ENCODE measurements at places on chromosomes 6 and 20.
A peak's percentile ranks its signal among the peaks of the same experiment; 100 is the strongest.

GRCh38 chr6:157420497-157420896 is 39.5 kb downstream of the ZDHHC14 start:
- DNase-seq: no peak

GRCh38 chr20:53971096-53971683 is 99.2 kb downstream of the BCAS1 start:
- DNase-seq: no peak

- no peak for DNase-seq
Observed at GRCh38 chr6:33856655-33857054, 52.9 kb upstream of the MLN start.

DNA sequence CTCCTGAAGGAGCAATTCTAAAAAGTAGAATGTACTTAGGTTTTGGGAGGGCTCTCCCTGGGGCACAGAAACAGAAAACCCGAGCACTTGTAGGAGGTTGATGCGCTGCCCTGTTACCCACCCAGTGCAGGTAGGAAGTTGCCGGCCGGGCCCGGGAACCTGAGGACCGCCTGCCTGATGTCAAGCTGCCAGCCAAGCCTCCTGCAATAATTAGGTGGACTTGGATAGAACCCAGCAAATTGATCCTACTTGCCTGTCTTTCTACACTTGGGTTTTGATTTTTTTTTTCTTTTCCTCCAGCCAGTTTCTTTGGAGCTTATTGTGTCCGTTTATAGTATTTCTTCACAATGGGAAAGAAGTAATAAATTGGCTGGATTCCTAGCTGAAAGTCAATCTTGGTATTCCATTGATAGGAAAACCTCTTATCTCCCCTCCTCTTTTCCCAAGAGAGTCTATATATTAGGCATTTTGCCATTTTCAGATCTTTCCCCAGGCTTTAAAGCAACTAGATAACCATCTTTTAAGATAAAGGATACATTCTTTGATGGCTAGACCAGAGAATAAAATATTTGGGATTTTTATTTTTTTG is 78.3 kb upstream of the FYN start:
- DNase-seq: no peak

DNA sequence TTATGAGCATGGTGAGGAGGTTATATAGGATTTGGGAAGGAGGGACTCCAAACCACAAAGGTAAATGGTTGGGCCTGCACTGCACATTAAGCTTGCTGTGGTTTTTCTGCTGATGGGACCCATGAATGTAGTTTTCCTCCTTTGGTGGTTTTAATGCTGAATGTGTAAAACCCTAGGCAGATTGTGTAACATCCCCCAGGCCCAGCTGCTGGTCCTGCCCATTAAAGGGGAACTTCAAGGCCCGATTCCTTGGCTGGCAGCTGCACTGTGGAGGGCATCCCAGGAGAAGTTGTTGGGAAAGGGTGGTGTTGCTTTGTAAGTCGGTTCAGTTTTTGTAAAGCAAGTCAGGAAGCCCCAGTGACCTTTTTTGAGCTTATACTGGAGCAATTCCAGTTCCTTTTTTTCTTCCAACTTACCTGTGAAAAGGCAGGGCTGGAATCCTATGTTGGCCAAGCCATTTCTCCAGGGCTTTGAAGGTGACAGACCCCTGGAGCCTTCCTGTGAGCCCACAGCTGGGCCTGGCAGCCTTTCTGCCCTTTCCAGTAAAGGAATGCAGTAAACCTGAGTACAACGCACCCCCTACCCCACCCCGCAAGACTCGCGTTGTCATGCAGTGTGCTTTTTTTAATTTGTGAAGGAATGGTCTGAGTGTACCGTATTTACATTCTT is 43.1 kb upstream of the NAA20 start:
- no peak for DNase-seq

DNA sequence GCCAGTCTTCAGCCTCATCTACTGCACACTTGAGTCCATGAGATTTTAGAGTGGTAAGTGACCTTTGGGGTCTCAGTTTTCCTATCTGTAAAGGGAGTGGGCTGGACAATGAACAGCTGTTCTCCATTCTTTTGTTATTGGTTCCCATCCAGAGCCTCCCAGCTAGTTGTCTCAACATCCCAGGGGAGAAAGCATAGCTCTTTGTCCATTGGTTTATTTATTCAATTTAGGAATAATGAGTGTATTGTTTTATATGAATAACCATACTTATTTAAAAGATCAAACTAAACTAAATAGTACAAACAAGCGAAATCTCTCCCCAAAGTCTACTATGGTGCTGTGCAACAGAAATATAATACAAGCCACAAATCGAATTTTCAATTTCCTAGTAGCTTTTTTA is 13.7 kb downstream of the PIGT start:
- no peak for DNase-seq

- DNase-seq: no peak
Observed at GRCh38 chr6:24823185-24823584, 24.5 kb upstream of the ARMH2 start.

DNA sequence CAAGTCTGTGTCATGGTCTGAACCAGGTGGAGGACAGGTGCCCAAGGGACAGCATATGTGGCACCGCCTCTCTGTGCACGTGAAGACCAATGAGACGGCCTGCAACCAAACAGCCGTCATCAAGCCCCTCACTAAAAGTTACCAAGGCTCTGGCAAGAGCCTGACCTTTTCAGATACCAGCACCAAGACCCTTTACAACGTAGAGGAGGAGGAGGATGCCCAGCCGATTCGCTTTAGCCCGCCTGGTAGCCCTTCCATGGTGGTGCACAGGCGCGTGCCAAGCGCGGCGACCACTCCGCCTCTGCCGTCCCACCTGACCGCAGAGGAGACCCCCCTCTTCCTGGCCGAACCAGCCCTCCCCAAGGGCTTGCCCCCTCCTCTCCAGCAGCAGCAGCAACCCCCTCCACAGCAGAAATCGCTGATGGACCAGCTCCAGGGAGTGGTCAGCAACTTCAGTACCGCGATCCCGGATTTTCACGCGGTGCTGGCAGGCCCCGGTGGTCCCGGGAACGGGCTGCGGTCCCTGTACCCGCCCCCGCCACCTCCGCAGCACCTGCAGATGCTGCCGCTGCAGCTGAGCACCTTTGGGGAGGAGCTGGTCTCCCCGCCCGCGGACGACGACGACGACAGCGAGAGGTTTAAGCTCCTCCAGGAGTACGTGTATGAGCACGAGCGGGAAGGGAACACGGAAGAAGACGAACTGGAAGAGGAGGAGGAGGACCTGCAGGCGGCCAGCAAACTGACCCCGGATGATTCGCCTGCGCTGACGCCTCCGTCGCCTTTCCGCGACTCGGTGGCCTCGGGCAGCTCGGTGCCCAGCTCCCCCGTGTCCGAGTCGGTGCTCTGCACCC is 109.5 kb upstream of the RAB32 start:
- no peak for DNase-seq

DNA sequence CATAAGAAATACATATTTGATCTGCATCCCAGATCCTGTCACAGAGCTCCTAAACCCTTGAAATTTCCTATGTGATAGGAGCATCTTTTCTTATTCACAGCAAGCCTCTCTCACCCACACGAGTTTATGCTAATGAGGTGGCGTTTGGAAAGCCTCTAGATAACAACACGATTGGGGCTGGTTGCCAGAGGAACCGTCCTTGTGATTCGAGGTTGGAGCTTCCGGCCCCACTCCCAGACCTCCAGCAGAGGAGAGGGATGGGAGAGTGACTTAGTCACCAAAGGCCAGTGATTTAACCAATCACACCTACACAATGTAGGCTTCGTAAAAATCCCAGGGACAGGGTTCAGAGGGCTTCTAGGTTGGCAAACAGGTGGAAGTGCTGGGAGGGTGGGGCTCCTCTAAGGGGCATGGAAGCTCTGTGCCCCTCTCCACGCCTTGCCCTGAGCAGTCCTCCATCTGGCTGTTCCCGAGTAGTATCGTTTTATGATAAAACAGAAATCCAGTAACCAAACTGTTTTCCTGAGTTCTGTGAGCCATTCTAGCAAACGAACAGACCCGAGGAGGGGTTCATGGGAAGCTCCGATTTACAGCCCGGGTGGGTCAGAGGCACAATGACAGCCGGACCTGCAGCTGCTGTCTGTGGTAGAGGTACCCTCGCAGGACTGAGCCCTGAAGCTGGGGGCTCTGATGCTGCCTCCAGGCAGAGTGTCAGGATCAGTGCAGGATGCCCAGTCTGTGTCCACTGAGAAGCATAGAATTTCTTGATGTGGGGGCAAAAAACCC is 238.1 kb upstream of the ARID1B start:
- no peak for DNase-seq

DNA sequence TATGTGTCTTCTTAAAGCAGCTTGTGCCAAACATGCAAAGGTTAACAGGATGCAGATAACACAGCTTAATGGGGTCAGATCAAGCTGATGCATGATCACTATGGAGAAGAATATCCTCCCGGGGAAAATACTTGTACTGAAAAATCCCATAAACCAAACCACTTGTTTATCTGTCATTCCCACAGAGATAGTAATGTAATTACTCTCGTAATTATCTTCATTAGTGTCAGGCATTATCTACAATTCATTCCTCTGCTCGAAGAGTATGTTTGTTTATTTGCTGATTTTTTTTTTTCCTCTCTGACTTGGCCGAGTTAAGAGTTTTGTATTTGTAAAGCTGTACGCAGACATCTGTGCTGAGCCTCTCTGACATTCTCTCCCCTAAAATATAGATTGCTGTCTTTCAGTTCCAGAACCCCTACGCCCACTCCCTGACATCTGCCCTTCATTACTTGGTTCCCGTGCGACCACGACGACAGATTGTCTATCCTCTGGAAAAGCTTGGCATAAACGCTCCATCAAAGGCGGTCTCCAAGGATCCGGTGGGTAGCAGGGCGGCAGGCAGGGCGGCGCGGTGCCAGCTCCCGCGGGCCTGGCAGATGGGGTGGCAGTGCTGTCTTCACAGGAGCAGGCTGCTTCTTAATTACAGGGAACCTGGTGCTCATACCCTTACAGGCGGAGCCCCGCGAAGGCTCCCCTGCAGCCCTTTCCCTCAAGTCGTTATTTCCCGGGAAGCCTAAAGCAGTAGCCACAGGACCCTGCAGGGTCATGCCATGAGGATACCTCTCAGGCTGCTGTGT is 147.2 kb downstream of the CFAP61 start:
- DNase-seq: peak; percentile 71

DNA sequence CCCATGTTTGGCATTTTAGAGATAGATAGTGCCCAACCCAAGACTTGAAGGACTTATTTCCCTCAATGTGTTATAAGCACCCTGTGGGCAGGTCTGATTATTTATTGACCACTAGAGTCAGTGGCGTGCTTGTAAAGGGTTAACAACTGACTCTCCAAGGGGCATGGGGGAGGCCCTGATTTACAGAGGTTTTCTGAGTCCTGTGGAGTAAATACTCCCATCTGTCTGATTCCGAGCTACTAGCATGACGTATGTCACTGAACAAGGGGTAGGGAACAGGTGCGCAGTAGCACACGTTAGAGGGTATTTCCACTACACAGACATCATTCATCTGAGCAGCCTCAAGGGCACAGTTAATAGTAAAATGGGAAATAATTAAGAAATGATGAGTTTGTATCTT is 17.4 kb upstream of the TRAM2 start:
- DNase-seq: no peak

DNA sequence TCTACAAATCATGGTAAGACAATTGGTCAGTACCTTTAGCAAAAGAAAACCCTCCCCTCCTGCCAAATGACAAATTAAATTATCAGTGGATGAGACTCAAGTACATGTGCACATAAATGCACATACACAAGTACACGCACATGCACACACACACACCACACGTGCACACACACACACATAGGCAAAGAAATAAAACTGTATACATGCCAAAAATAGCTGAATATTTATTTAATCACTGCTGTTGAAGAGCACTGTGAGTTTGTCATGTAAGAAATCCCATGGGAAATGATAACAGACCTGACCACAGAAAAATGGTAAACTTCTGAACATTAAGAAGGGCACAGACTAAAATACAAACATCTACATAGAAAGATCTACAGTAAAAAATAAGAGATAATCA is 46.6 kb upstream of the TNFAIP3 start:
- DNase-seq: no peak

GRCh38 chr6:3321042-3321441 is 62.3 kb downstream of the PSMG4 start:
- no peak for DNase-seq

- DNase-seq: no peak
Observed at GRCh38 chr20:32823078-32823477, 3.3 kb downstream of the MAPRE1 start.

DNA sequence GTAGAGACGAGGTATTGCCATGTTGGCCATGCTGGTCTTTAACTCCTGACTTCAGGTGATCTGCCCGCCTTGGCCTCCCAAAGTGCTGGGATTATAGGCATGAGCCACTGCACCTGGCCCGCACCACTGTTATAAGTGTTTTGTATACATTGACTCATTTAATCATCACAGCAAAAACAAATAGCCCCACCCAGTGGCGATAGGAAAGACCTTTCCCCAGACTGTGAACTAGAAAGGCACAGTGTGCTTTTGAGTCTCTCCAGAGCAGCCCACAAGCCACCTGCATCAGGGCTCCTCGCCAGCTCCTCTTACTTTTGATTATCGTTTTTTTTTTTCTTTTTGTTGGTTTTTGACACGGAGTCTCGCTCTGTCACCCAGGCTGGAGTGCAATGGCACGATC is 27.9 kb upstream of the ZFP64 start:
- DNase-seq: no peak
